NCI-H510A treated with DMSO at 0.1 percent for 48 hours (cell line): ENCODE measurements at places on chromosomes 6 and 20.

GRCh38 chr6:114638341-114638740 lies 295.5 kb upstream of the HS3ST5 start:
- no peak for DNase-seq

- DNase-seq: peak; percentile 95
These were observed 71.4 kb upstream of the TULP1 start for GRCh38 chr6:35583893-35584688.

DNA sequence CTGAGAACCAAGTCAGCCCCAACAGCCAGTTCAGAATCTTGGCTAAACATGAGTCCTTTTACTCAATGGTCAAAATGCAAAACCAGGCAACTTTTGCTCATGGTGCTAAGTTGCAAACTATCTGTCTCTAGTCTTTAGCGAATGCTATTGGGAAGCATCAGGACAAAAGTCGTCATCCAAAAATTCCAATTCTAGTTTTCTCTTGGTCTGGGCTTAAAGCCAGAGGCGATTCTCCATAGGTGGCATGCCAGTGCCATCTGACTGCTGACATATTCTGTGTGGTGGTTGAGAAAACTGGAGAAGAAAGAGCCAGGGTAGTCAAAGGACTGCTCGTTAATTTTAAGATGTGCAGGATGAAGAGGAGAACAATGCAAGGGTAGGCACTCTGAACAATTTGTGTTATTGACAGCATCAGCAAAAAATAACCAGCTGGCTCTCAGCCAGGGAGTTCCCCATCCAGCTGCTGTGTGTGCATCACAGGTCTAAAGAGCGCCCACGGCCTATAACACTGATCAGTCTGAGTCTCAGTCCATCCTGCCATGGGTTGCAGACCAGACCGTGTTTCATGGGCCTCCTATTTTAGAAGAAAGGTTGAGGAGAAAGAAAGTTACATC lies 313.6 kb downstream of the ALDH8A1 start:
- DNase-seq: no peak

GRCh38 chr20:45229264-45230056 lies 8.3 kb downstream of the SEMG2 start:
- DNase-seq: peak; percentile 57

- DNase-seq: no peak
These were observed 47.4 kb upstream of the DSN1 start for GRCh38 chr20:36820928-36821327.
